Kidney glomerular epithelial cell (primary cell): ENCODE measurements at places on chromosomes 6 and 20.
A peak's percentile ranks its signal among the peaks of the same experiment; 100 is the strongest.

DNA sequence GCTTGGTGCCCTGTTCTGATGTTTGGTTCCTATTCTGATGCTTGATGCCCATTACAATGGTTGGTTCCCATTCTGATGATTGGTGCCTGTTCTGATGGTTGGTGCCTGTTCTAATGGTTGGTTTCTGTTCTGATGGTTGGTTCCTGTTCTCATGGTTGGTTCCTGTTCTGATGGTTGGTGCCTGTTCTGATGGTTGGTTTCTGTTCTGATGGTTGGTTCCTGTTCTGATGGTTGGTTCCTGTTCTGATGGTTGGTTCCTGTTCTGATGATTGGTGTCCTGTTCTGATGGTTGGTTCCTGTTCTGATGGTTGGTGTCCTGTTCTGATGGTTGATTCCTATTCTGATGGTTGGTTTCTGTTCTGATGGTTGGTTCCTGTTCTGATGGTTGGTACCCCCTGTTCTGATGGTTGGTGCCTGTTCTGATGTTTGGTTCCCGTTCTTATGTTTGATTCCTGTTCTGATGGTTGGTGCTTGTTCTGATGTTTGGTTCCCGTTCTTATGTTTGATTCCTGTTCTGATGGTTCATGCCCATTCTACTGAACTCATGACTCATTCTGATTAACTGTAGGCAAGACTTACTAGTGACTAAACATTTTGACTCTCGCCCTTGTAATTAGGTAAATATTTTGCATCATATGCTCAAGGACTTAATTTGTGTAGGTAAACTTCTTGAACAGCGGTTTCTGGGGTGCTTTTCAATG is 146.2 kb downstream of the DLL1 start:
- no peak for DNase-seq

DNA sequence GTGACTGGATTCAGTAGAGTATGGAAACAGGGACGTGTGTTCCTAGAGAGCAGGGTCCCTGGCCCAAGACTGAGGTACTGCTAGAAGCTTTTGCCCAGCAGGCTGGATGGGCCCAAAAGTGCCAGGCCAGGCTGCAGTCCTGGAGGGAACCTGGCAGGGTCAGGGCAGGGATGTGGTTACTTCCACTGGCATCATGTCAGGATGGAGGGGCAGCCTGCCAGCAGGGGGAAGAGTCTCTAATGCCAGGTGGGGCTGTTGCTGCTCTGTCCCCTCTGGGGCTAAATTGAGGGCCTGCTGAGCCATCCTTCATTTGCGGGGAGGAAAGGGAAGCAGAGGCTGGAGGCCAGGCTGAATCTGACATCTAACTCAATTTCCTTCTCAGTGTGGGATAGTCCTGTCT is 17.2 kb downstream of the ZDHHC14 start:
- DNase-seq: no peak

GRCh38 chr6:44696099-44696498 is 308.6 kb downstream of the CDC5L start:
- DNase-seq: no peak

- no peak for DNase-seq
These were observed 185.4 kb upstream of the VGLL2 start for GRCh38 chr6:117079951-117080350.

- no peak for DNase-seq
These were observed 408.6 kb upstream of the IMPG1 start for GRCh38 chr6:76481101-76481500.

- DNase-seq: no peak
These were observed 614.0 kb upstream of the EYS start for GRCh38 chr6:66321017-66321416.

DNA sequence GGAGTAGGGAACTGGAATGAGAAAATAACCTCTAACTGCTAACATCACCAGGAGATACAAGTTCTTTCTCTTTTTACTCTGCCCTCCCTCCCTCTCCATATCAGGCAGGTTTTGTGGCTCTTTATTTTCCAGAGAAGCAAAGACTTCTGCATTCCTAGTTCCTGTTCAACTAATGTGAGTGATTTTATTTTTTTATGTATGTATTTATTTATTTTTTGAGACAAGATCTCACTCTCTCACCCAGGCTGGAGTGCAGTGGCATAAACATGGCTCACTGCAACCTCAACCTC is 6.0 kb upstream of the IER3 start:
- DNase-seq: no peak

- DNase-seq: no peak
These were observed 135.6 kb downstream of the CARMIL1 start for GRCh38 chr6:25414755-25415154.

DNA sequence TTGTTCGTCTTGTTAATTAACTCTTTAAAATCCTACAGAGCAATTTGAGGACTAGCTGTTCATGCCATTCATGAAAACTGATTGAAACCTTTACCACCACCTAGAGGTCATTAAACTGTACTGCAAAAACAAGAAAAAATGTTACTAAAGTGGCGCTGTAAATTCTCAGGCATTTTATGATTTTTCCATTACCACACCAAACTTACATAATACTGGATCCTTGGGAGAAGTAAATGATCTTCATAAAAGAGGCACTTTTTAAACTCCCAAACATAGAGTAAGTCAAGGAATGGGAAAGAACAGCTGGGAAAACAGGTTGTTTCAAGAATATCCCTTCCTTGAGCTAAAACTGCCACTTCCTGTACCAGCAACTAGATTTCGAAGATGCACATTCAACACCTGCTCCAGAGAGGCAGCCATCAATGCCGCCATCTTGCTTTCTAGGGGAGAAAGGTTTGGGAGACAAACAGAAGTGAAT is 54.3 kb downstream of the MYLIP start:
- DNase-seq: no peak

GRCh38 chr6:53894091-53894490 is 99.3 kb downstream of the LRRC1 start:
- no peak for DNase-seq

DNA sequence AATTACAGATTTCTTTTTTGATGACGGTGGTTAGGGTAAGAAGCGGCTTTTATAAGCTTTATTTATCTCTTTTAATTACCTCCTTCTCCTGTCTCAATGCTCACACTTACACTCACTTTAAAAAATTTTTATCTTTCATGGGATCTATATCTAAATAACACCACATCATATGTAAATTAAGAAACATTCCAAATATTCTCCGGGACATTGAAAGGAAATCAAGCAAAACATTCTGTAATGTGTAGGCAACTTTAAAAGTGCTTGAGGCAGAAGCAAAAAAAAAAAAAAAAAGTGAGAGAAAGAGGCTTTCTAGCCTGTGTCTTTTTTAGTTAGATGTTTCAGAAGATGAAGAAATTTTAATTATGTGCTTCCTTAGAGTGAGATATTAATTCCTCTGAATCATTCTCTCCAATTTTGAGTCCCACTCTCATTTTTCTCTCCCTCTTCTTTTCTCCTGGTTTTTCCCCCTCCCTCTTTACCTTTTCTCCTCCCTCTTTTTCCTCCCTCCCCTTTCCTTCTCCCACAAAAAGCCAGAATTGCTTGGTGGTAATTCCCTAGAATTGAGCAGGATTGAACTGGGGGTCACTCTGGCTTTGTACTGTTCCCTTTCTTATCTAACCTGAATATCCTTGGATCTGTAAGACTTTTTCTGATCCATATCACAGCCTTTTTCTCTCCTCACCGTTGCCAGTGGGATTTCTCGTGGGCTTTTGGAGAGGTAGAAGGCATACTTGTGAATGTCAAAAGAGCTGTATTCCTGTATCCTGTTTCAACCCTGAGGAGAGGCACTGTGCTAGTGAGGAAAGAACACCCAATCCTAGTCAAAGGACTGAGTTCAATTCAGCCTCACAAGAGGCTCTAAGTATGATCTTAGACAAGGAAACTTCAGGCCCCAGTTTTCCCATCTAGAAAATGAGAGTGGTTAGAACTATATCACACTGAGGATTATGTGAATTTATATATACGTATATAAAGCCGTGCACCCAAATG is 30.4 kb downstream of the KCNQ5 start:
- no peak for DNase-seq

DNA sequence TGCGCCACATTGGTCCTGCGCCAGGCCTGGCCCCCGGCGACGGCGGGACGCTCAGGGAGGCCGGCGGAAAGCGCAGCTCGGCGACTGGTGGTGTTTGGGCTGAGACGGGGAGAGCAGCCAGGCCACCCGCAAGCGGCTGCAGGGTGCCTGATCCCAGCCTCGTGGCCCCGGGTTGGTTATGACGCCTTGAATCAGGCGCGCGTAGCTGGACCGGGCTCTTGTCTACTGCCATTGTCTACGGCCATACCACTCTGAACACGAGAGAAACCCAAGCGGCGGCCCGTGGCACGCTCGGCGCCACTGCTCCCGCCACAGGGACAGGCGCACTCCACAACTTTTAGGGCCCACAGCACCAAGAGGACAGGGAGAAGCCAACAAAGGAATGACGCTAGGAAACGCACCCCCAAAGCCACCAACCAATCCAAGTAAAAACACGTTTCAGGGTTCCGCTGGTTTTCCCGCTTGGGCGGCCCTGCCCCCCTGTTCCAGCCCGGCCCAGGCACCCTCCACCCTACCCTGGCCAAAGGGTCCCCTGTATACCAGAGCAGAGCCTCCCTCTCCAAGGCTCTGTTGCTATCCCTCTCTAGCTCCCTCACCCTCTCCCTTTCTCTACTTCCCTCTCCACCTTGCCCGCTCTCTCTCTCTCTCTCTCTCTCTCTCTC is 1849.3 kb upstream of the DEFB115 start:
- no peak for DNase-seq

DNA sequence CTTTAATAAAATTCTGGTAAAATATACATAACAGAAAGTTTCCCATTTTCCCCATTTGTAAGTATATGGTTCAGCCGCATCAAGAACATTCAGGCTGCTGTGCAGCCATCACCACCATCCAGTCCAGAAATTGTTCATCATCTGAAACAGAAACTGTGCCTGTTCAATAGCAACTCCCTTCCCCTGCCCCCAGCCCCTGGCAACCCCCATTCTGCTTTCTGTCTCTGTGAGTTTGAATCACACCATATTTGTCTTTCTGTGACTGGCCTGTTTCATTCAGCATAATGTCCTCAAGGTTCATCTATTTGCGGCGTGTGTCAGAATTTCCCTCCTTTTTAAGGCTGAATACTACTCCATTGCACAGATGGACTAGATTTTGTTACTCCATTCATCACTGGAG is 19.1 kb downstream of the VSTM2L start:
- DNase-seq: no peak

DNA sequence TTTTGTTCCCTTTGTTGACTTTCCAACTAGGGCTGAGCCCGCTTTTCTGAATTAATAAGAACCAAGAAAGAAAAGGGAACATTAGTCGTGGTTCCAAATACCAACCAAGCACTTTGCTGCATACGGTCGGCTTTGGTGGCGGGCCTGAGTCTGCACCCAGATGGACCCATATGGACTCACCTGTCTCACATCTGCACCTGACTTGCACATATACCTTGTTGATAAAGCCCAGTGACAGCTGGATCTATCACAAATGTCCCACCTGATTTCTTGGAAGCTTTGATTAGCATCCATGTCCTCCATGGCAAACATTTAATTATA is 39.0 kb downstream of the TPD52L1 start:
- DNase-seq: no peak

GRCh38 chr20:24665741-24666191 is 196.3 kb downstream of the SYNDIG1 start:
- no peak for DNase-seq

- no peak for DNase-seq
These were observed 231.2 kb upstream of the ZFP64 start for GRCh38 chr20:52422574-52423336.

DNA sequence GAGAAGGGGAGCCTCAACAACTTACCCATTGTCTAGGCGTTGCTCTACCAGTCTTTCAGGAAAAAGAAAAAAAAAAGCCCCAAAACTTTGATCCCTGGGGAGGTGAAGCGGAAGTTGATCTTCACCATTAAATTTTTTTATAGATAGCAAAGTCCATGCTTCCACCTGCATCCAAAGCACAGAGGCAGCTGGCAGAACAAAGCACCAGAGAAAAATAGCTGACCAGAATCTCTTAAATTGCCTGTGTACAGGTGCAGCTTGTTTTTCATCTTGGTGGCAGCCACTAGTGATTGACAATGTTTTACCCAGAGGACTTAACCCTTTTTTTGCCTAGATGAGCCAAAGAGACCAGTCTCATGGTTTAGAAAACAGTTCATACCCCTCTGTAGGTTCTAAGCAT is 86.0 kb downstream of the MYB start:
- no peak for DNase-seq

GRCh38 chr20:39850821-39851330 is 838.2 kb downstream of the MAFB start:
- DNase-seq: peak; percentile 29

GRCh38 chr6:53258076-53258773 is 90.5 kb downstream of the ELOVL5 start:
- DNase-seq: no peak

DNA sequence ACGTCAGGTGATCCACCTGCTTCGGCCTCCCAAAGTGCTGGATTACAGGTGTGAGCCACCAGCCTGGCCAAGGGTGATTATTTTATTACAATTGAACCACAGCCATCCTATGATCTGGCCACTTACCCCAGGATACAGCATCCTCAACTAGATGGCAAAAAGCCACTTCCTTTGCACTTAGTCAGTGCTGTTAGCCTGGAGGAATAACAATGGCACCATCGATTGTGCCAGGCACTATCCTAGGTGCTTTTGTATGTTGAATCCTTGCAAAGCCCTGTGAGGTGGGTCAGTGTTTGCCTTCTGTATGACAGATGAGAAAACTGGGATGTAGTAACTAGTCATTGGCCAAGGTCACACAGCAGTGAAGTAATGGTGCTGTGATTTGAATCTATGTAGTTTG is 11.2 kb upstream of the TTPAL start:
- DNase-seq: no peak

DNA sequence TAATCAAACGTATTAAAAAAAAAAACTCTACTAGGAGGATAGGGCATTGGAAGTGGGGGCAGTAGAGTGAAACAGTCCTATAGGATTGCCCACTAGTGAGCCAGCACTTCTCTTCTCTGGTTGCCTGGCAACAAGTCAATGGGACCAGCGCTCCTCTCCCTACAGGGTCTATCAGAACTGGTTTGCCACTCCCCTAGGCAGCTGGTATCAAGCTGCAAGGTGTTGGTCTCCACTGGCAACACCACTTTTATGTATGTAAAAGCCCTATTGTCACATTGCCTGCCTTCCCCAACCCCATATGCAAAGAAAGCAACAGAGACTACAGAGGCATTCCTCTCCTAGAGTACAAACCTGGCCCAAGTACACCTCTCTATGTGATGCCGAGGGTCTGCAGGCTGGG is 166.9 kb upstream of the MCHR2 start:
- no peak for DNase-seq

- no peak for DNase-seq
These were observed 45.0 kb downstream of the HACE1 start for GRCh38 chr6:104814743-104815142.
